ENCODE measurements at places on chromosomes 5 and 9.

- peak; percentile 15 for DNase-seq
Measured at GRCh38 chr5:142800776-142801494, 30.8 kb downstream of the ARHGAP26 start.

- no peak for DNase-seq
Measured at GRCh38 chr5:99248066-99248465, 319.3 kb upstream of the CHD1 start.

- no peak for DNase-seq
Measured at GRCh38 chr9:121776001-121776738, 124.7 kb downstream of the DAB2IP start.

- DNase-seq = no peak
Measured at GRCh38 chr5:119808474-119808873, 179.1 kb downstream of the FAM170A start.

GRCh38 chr9:103798620-103799019, 295.5 kb upstream of the SMC2 start:
- no peak for DNase-seq

GRCh38 chr9:134650431-134651190, 9.0 kb downstream of the COL5A1 start:
- DNase-seq = no peak

GRCh38 chr5:148790545-148791333, 35.7 kb upstream of the ADRB2 start:
- no peak for DNase-seq

DNA sequence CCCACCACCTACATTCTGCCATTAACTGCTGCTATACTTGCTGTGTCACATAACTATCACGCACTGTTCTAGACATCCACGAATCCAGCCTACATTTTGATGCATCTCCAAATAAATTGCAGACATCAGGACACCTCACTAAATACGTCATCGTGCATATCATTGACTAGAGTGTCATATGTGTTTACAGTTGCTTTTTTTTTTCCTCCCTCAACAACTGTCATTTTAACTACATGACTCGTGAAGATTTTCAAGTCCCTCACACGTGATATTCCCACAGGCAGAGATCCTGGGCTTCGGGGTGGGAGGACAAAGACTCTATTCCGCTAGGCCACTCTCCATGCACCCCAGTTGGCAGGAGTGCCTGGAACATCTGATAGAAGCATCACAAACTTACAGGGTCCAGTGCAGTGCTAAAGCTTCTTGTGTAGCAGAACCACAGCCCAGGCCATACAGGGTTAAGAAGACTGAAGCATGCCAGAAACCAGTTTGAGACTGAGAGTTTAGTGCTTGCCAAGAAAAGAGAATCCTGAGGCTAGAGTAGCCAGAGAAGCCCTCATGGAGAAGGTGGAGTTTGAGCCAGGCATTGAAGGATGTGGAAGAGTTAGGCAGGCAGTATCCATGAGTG, 1.1 kb downstream of the PCYOX1L start:
- DNase-seq = no peak

DNA sequence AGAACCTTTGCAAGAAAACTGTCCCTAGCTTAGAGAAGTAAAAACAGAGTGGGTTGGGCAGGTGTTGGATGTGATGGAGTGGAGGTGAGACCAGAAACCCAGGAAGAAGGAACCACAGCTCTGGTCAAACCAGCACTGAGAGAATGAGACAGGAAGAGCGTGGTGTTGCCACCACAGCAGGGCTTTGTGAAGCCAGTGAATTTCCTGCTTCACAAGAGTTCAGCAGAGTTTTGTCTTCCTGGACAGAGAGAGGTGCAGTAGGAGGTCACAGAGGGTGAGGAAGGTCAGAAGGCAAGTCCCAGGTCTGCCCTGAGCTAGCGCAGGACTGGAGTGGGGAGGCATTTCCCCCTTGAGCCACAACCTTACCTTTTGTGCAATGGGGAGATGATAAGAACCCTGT, 2306.2 kb upstream of the ACO1 start:
- DNase-seq = no peak

DNA sequence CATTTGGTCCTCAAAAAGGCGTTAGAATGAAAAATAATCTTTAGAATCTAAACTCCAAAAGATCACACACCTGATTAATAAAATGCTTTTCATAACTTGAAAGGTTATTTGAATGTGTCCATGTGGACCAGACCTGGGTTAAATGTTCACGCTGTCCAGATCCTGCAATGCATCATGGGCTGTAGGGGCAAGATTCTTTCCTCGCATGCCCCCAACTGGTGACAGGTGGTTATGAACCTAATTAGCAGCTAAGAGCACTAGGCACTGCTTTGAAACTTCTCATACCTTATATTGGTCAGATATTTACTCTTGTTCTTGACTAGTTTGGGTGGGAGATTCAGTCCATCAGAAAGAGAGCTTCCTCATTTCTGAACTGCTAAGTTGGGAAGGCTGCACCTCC, 19.3 kb upstream of the PIP5K1B start:
- DNase-seq = no peak

GRCh38 chr5:172901012-172901780, 58.0 kb upstream of the RPL26L1 start:
- no peak for DNase-seq

DNA sequence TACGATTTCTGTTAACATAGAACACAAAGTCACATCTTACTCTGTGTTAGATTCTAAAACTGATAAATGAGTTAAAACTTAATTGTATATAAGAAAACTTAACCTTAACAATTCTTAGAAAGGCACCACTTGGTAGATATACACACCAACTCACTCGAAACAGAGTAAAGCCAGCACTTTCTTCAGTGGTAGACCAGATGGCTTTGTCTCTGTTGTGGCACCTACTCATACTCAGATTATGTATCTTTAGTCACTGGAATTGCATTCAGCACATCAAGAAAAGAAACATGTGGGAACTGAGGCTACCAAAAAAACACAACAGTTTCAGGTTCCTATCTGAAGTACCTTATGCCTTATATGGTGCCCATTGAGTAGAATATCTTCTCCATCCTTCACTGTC, 192.5 kb downstream of the ZNF608 start:
- no peak for DNase-seq

- DNase-seq = no peak
Measured at GRCh38 chr5:57032151-57032551, 80.2 kb upstream of the MIER3 start.

DNA sequence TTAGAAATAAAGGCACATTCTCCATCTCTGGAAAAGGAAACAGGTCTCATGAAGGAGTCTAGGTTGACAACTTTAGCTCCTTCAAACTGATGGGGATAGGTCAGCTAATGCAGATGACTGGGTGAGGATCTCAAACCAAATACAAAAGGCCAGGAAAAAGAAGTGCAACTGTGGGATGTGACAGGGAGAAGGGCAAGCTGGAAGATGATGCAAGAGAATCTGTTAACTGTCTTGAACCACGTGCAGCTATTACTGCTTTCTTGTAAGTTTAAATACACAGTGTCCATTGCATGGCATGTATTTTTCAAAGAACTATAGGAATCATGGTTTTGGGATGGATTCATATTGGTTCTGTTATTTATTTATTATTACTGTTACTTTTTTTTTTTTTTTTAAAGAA, 331.8 kb downstream of the NDUFS4 start:
- DNase-seq = no peak

- no peak for DNase-seq
Measured at GRCh38 chr9:75601280-75601679, 289.2 kb upstream of the PCSK5 start.

GRCh38 chr9:98775831-98776441, 20.4 kb downstream of the ANKS6 start:
- DNase-seq = no peak

DNA sequence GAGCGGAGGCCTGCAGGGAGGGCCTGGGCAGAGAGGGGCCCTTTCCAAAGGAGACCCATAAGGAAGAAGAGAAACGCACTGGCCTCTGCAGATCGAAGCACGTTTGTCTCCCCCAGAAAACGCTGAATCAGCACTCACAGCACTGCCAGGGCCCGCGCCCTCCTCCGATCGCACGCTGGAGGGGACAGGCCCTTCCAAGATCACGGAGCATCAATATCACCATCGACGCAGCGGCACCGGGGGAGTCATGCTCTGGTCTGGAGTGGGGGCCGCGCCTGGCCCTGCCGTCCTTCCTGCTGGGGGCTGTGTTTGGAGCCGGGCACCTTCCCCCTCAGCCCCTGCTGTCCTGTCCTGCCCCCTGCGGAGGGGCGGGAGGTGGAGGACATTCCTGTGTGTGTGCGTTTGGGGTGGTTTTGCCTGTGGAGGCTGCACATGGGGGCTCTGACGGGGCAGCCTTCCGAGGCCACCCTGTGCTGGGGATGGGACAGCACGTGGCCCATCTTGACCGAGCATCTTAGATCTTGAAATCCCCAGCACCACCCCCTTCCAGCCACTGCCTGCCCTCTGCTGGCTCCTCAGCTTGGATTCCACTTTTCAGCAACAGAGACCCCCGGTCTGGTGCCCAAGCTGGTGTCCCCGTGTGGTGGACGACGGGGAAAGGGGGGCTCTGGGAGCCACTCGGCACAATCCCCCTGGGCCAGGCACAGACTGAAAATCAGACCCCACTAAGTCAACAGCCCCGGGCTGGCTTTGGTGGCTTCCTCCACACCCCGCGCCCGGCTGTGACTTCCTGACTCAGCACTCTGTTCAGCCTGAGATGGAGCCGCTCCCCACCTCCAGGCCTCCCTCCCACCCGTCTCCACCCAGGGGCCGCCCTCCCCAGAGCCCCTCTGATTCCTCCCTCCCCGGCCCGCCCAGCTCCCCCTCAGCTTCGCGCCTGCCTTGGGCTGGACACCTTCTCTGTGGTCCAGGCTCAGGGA, 8.3 kb downstream of the TMEM250 start:
- DNase-seq = no peak

- DNase-seq = no peak
Measured at GRCh38 chr5:139391570-139392323, 2.0 kb upstream of the MZB1 start.

DNA sequence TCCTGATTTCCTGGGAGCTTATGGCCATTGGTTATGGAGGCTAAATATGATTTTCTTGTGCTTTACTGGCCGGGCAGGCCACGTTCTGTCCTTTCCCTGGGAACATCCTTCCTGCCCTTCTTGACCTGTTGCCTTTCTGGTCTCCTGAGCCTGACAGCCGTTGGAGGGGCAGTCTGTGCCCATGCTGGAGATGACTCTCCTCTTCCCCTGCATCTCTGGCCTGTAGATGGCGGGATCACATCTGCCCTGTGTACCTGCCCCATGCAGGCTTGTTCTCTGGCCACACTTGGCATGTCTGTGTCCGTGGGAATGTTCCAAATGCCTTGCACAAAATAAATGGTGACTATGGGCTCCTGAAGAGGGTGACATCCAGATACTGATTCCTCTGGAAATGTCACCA, 253.1 kb upstream of the IRX4 start:
- DNase-seq = no peak

GRCh38 chr5:65171645-65172044, 310.1 kb downstream of the ADAMTS6 start:
- DNase-seq = no peak

DNA sequence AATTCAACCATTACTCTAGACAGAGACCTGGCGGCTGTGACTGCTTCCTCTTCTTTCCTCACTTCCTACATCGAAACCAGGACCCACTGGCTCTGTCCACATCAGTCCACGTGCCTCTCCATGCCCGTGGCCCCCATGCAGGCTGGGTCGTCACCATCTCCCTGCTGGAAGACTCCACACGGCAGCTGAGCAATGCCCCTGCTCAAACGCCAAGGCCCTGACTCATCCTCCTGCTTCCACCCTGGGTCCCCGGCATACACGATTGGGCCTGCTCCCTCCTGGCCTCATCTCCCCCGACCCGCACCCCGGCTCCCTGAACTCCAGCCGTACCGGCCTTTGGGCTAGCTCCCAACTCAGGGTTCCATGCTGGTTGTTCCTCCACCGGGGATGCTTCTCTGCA, 67.2 kb upstream of the IER5L start:
- DNase-seq = no peak

DNA sequence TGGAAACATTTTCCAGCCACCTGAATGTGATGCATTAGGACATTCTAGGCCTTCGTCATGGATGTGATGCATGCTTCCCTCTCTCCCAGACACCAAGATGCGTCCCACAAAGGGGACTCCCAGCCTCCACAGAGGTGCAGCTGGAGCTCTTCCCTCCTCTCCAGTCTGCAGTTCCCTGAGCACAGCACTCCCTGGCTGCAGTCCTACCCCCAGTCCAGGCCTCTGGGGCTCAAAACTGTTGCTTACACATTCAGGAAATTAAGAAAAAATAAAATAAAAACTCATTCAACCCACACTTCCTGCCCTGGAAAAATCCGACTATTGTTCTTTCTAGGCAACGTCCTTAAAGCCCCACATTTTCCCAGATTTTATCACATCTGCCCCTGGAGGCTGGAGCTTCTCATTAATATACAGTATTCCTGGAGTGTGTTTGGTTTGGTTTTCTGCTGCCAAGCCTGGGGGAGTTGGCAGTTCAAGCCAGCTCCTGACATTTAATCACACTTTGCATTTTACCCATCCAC, 78.4 kb upstream of the ICE1 start:
- no peak for DNase-seq

- DNase-seq = no peak
Measured at GRCh38 chr9:22118810-22119521, 109.9 kb upstream of the CDKN2B start.

DNA sequence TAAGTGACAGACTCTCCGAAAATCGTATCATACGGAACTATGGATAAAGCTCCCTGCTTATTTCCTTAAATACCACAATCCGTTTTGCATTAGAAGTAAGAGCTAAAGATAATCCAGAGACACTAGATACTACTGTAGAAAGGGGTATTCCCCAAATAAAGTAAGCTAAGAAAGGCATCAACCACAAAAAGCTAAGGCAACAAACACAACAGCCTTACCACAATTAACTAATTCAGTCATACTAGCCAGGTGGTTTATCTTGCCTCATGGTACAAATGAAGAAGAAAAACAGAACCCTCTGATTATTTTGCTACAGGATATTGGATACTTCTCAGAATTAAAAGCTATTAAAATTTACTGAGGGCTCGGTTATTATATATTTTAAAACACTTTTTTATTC, 14.1 kb downstream of the ERP44 start:
- DNase-seq = no peak

GRCh38 chr5:175687231-175687701, 29.4 kb downstream of the HRH2 start:
- no peak for DNase-seq

DNA sequence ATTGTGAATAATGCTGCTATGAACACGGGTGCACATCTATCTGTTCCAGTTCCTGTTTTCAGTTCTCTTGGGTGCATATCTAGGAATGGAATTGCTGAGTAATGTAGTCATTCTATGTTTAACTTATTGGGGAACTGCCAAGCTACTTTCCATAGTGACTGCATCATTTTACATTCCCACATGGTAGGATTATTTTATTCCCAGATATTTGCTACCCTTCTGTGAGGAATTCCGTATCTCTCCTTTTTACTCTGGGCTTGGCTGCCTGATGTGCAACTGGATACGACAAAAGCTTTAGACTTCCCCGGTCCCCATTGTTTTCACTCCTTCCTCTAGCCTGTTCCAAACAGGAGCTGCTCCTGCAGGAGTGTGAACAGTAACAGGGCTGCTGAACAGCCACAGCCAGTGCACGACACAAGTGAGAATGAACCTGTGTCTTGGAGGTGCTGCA, 7.2 kb downstream of the TAS2R1 start:
- no peak for DNase-seq

All from stimulated activated CD8-positive, alpha-beta memory T cell treated with anti-CD3 and anti-CD28 coated beads, Interleukin-4, amount 100 ng/mL, for 1 hour (primary cell).